CD4-positive, alpha-beta T cell treated with Interleukin-15 for 1 hour (primary cell): ENCODE measurements at places on chromosomes 3 and 15.

DNA sequence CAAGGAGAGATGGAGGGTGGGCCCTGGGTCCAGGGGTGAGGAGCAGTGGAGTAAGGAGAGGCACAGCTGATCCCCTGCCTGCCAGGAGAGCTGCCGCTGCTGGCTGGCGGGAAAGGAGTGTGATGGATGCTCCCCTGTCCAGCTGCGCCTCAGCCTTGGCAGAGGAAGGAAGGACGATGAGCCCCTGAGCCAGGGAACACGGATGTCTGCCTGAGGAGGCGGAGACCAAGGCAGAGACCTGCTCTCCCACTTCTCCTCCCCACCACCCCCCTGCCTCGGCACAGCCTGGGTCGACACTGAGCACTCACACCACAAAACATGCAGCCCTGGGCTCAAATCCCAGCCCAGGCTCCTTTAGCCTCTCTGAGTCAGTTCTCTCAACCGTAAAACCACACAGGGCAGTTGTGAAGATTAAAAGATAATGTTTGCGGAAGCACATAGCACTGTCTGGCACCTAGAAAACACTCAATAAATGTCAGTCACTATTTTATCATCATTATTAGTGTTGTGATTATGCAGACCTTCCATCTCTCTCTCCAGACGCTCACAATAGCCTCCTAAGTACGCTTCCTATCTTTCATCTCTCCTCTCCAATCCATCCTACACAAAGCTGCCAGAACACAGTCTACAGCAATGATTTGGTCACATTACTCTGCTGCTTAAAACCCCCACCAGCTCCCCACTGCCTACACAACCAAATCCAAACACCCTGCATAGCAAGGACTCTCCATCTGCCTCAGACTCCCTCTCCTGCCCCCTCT lies 52.2 kb downstream of the SEMA5B start:
- no peak for DNase-seq

DNA sequence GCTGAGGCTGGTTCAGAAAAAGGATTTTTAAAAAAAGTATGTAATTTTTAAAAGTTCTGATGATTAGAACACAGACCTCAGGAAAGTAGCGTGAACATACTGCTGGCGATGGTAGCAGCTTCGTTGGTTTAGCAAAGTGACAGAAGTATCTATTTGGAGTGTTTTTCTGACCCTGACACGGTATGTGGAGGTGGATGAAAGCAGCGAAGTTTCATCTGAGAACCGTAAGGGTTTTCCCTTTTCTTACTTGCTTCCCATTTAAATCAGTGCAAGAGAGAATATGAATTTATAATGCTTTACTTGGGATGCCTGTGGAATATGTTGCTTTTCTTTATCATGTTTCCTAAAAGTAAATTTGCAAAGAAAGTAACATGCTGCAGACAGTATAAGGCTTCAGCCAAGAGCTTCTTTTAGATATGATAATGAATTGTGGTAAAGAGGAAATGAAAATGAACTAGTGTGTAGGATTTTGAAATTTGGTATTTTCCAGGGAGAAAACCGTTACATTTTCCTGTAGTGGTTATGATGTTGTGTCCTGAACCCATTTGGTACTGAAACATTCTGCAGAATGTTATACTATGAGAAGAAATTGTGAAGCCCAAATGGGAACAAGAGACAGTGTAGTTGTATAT lies 3.9 kb downstream of the CHST2 start:
- DNase-seq: no peak

- no peak for DNase-seq
These were observed 49.1 kb downstream of the TLNRD1 start for GRCh38 chr15:81049835-81050234.

DNA sequence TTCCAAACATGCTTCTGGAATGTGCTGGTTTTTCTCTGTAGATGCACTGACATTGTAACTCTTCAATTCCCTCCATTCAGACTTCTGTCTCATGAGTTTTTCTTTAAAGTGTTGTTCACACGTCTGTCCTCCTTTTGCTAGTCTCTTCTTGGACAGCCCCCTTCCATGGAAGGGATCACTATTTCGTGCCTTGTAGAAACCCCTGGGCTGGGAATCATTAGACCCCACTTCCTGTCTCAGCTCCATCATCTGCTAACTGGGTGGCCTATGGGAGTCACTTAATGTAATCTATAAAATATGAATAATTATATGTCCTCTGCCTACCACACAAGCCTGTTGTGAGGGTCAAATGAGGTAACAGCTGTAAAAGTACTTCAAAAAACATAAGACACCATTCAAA lies 110.6 kb downstream of the THSD4 start:
- no peak for DNase-seq

DNA sequence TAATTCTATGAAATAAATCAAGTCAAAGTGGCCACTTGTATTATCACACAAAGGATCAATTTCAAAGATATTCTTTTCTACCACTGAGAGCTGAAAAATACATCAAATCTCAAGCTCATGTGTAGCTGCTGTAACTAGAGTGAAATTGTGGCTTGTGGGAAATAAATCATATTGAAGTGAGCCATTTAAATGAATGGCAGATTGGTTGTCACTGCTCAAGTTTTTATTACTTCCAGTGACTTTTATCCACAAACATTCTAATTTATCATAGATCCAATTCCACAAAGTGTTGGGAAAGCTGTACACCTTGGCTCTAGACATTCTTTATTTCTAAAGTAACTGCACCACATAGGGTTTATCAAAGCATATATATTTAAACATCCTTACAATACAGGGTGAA lies 285.4 kb downstream of the CNTN3 start:
- DNase-seq: no peak

GRCh38 chr3:71579935-71580406 lies 3.6 kb downstream of the FOXP1 start:
- no peak for DNase-seq

DNA sequence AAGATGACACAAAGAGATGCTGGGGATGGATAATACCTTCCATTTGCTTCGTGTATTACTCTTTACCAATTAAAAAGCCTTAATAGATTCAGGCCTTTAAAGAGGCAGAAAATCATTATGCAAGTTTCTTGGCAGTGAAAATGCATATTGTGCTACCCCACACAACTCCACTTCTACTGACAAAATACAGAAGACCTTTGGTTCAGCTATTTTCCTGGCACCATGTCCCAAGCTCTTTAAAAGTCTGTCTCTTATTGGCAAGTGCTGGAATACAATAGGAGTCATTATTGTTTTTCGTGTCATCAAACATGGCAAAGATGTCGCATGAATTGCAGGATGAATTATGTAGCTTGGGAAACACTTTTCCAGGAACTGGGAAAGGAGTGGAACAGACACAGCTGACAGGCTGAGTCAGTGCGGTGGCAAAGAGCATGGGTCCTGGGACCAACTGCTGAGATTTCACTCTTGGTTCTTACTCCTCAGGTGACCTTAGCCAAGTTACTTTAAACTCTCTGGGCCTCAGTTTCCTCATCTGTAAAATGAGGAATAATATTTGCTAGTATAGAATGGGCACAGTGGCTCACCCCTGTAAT lies 5.5 kb upstream of the TSPAN3 start:
- no peak for DNase-seq

- DNase-seq: no peak
These were observed 103.8 kb upstream of the GALNT15 start for GRCh38 chr3:16070707-16071106.

DNA sequence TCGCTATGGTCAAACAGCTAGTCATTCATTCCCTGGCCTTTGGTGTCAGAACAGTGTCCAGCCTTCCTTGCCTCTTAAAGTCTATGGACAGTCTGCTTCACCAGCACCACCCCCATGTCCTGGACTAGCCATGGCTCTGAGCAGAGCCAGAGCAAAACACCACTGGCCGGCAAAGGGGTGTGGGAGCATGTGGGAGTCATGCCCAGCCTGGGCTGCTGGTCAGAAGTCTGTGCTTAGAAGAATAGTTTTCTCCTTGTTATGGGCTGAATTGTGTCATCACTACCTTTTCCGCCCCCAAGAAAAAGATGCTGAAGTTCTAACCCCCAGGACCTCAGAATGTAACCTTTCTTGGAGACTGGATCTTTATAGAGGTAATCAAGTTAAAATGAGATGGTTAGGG lies 132.9 kb upstream of the LPP start:
- no peak for DNase-seq
